ENCODE measurements at places on chromosomes 3 and 15.

DNA sequence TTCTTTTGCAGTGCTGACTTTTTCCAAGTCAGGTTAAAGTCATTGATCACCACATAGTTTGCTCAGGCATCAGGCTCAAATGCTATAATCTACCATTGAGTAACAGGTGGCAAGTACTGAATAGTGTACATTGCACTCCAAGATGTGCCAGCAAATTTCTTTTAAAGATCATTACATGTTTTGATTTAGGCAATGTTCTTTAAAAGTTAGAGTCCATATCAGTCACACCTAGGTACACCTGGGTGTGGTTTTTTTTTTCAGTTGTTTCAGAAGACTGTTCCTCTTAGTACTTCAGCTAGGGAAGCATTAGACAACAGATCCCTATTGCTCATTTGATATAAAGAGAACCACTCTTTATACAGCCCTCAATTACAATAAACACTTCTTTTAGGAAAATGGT, 10.6 kb upstream of the SLC4A7 start:
- no peak for DNase-seq

DNA sequence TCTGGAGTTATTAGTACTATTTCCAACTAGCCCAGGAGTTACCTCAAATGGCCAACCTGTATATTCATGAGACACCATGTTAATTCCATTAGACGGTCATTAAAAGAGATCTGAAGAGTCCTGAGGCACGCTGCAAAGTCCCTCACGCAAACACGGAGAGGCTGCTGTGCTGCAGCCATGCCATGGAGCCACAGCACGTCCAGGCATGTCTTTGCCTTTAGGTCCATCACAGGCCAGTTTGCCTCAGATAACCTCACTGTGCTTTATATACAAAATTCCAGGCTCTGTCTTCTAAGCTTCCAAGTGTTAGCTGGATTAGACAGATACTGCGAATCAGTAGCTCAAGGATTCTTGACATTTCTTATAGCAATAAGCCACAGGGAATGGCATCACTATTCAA, 9.8 kb upstream of the PLAAT1 start:
- no peak for DNase-seq

DNA sequence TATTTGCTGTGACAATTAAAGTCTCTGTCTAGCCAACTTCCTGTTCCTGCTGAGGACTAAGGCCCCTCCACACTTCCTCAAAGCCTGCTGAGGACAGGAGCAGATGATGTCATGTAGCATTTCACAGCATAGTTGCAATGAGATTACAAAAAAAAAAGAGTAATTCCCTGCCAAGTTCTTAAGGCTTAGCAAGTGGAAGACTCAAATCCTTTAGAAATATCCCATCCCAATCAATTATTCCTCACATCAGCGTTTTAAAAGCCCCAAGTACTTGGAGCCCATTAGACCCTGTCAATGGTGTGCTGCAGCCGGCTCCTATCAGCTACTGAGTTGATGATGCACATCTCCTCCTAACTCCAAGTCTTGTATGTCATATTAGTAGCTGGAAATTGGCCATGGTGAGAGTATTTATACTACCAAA, 51.7 kb downstream of the TRANK1 start:
- DNase-seq: no peak

- peak; percentile 13 for DNase-seq
Observed at GRCh38 chr15:101536166-101536874, 46.8 kb upstream of the PCSK6 start.

DNA sequence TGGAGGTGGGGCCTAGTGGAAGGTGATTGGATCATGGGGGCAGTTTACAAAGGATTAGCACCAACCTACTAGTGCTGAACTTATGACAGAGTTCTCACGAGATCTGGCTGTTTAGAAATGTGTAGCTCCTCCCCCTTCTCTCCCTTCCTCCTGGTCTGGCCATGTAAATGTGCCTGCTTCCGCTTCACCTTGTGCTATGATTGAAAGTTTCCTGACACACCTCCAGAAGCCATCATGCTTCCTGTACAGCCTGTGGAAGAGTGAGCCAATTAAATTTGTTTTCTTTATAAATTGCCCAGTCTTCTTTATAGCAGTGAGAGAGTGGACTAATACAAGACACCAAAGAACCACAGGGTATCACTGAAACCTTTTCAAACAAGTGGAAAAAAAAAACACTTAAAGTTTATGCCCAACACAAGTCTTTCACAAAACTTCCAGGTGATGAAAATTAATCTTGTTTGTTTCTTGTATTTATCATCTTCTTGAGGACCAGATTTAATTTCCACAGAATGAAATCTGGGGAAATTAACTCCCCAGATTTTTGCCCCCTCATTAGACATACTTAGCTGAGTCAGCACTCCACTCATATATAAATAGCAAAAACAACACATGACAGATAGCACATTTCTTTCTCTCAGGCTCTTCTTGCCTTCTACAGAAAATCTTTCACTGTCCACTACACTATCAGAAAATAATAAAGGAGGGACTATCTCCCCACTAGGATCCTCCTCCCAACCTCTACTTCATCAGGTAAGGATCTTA, 847.2 kb downstream of the TUSC7 start:
- DNase-seq: no peak

GRCh38 chr3:117184574-117184973, 475.0 kb downstream of the TUSC7 start:
- no peak for DNase-seq

DNA sequence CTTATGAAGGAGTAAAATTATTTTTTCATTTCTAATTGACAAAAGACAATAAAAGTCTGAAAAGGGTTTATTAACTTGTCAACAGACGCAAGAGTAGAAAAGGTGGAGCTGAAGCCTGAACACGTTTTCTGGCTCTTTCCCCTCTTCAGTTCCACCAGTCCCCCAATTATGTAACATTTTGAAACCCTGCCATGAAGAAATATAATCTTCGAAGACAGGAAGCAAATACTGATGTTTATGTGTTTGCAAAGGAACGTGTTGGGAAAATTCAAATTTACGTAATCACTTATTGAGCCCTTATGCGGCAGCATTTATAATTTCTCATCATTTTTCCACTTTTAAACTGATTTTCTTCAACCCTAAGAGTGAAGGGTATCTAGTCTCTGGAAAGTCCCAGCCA, 767 bp downstream of the AP3S2 start:
- DNase-seq: no peak
